RKO (cell line): ENCODE measurements at places on chromosomes 2 and 18.
A peak's percentile ranks its signal among the peaks of the same experiment; 100 is the strongest.

DNA sequence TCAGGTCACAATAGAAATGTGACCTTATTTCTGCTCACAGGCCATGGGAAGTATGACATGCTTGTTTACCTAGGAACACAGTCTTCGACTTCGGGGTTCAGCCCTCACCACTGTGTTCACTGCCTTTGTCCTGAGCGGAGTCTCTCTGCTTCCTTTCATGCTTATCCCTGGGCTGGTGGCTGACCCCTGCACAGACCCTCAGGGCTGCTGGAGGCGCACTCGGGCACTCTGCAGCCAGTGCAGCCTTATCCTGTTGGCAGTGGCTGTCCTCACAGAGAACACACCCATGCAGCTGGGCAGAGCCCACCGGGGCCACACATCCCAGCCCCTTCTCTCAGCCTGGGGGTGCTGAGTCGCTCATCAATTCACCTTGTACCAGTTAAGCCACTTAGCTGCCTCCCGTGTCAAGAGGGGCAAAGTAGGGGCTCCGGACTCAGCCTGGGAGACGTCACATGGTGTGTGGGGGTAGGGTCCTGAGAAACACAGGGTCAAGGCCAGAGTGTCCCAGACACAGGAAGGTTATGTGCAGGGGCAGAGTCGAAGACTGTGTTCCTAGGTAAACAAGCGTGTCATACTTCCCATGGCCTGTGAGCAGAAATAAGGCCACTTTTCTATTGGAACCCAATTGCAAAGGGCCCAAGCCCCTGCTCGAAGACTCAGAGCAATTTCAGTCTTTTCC, 107.5 kb downstream of the FAM210A start:
- DNase-seq: no peak

DNA sequence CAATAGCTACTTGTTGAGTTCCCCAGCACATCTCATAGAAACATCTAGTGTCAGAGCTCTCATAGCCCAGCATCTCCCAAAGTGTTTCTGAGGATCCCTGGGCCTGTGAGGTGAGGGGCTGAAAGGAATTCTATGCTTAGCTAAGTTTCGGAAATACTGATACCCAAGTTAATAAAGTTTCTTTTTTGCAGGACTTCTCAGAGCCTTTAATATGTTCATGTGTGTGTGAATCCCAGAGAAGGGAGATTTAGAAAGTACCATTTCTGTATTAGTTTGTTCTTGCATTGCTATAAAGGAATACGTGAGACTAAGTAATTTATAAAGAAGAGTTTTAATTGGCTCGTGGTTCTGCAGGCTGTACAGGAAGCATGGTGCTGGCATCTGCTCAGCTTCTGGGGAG, 211.2 kb downstream of the TSN start:
- DNase-seq: no peak

- DNase-seq: no peak
These were observed 140.8 kb upstream of the COL3A1 start for GRCh38 chr2:188833331-188833730.

DNA sequence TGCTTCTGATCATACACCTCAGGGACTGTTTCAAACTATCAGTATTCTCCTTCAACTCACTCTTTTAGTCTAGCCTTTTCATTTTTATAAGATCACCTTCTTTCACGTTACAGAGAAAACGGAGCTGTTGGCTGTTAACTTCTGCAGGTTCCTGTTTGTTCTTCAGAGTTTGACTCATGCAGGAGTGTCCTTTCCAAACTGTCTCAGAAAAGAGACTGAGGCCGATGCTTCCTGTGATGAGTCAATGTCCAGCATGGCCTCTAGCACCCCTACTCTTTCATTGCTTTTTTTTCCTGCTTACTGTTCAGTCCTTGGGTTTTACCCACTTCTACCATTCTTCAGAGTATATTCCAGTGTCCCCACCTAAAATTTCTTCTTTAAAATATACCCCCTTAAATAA, 240.8 kb upstream of the RGPD4 start:
- DNase-seq: no peak

DNA sequence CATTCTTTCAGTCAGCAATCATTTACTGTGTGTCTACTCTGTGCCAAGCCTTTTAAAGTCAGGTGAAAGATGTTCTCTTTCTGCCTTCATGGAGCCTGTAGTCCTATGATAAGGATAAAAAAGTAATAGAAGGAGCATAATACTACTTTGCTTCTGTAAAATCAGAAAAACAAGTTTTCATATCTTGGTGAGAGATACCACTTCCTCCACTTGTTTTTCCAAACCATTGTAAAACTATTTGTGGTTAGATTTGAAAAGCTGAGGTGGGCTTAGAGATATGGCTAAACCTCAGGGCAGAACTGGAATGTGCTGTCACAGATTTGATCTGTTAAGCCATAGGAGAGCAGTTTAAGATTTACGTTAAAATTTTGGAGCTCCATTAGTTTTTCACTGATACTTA, 104.7 kb upstream of the FAM117B start:
- no peak for DNase-seq

GRCh38 chr2:238024986-238025385, 35.8 kb upstream of the SCLY start:
- DNase-seq: peak; percentile 81

DNA sequence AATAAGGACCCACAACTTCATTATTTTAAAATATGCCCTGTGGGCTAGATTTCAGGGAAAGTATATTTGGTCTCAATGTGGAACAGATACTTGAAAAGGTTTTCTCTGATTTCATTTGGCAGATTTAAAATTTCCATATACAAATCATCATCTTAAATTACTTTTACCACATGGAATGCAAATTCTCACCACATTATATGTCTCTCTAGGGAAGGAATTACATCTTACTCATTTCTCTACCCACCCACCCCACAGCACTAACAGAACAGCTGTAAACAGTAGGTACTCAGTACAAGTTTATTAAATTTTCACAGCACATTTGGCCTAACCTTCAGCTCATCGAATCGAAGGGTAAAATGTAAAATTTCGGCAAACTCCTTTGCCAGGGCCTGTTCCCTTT, 104.0 kb downstream of the CYRIA start:
- DNase-seq: no peak

DNA sequence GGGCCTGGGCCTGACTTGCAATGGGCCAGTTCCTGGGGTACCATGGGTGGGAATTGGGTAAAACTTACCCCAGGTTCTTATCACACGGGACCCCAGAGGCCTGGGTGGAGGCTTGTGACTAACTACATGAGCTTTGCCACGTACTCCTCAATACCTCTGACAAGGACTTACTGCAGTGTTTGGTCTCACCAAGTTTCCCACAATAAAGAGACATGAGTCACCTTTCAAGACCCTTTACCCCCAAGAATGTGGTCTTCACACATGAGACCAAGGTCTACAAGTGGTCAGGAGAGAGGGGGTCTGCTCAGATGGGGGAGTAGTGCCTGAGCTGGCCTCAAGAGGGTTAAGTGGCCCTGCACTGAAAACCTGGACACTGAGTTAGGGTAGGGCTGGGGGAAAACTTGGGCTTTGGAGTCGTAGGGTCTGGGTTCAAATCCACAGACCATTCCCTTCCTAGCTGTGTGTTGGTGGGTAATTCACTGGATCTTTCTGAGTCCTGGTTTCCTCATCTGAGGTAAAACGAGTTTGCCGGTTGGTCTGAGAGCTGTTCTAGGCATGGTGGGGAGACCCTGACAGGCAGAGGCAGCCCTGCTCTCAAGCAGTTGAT, 2.0 kb upstream of the GNLY start:
- DNase-seq: no peak

GRCh38 chr2:118123561-118124232, 35.4 kb downstream of the INSIG2 start:
- peak; percentile 5 for DNase-seq

- no peak for DNase-seq
These were observed 41.8 kb downstream of the SLC14A1 start for GRCh38 chr18:45765796-45766195.
